ENCODE measurements at places on chromosomes 5 and 9.

DNA sequence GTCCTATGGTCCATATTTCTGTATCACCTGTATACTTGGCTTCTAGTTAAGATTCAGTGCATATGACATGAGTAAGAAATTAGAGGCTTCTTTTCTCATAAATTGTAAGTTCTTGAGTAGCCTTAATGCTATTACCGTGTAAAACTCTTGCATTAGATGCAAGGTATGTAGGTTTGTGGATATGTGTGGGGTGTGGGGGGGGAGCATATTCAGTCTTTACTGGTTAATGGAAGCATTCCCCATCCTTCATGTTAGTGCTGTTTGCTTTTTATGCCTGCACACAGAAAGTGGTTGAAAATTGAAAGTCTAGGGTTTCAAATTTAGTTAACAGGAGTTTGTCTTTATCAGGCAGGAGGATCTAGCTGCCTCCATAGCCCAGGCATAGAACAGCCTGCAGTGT, 16.1 kb downstream of the RAI14 start:
- no peak for DNase-seq

DNA sequence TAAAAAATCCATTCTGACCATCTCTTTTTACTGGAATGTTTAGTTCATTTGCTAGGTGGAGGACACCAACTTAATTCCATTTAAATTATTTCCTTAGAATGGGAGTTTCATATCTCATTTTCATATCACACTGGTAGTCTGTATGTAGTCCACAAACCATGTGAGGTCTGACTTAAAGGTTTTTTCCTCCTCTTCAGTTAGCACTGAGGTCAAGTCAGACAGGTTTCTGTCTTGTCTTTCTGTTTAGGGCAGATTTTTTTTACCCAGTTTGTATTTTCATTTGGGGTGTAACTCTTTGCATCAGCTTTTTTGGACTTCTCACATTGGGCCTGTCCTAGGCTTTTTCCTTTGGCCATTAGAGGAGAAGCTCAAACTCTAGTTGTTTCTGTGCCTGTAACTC, 75.3 kb downstream of the RANBP17 start:
- no peak for DNase-seq

DNA sequence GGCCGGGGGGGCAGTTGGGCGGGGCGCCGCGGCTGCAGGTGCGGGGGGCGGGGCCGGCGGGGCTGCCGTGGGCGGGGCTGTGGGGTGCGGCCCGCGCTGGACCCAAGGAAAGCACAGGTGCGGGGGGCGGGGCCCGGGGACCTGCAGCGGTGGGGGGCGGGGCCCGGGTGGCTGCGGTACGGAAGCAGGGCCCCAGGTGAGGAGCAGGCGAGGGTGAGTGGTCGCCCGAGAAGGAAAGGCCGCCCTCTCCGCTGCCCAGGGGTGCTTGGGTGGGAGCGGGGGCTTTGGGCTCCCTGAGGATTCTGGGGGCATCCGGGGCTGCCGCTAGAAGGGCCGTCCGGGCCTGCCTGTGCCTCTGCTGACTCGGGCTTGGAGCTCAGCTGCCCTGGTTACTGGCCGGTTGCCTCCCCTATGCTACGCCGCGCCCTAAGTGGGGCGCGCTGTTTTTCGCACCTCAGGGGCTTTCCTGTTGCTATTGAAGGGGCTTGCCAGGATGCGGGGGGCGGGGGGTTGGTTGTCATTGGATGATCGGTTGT, 767 bp downstream of the RALGPS1 start:
- no peak for DNase-seq

DNA sequence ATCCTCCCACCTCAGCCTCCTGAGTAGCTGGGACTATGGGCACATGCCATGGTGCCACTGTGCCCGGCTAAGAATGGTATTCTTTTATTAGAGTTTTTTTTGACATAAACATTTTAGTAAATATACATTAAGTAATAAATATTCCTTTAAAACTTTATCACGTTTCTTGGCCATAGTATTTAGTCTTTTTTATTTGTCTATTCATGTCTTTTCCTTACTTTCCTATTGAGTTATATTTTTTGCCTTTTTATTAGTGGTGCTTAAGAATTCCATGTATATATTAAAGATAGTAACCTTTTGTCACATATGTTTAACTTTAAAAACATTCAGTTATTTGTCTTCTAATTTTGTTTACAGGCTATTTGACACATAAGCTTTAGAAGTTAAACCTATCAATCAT, 73.4 kb downstream of the MARCHF3 start:
- no peak for DNase-seq

DNA sequence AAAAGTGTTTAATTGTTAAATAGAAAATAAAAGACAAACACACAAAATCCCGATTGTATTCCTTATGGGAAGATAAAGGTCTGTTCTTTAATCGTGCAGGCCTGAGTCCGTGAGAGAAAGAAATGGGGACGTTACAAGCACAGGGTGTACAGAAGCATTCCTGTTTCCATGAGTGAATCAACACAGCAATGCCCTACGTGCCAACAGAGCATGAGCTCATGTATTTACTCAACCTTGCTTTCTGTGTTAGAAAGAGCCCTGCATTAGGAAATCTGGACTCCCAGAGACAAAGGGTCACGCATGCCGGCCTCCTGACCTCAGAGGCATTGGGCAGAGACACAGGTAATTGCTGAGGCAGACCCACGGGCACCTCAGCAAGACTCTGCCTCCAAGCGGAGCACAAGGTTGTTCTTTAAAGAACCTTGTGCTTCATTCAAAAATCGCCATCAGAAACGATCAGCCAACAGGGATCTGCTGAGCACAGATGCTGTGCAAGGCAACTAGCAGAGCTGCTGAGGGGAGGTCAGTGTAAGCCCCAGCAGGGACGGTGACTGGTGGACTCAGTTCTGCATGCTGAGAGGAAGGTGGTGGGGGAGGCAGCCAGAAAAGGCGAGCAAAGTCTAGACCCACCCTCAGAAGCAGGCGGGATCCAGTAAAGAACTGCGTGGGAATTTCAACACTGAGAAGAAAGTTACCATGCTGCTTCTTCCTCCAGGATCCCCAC, 101.0 kb downstream of the TLE1 start:
- no peak for DNase-seq

DNA sequence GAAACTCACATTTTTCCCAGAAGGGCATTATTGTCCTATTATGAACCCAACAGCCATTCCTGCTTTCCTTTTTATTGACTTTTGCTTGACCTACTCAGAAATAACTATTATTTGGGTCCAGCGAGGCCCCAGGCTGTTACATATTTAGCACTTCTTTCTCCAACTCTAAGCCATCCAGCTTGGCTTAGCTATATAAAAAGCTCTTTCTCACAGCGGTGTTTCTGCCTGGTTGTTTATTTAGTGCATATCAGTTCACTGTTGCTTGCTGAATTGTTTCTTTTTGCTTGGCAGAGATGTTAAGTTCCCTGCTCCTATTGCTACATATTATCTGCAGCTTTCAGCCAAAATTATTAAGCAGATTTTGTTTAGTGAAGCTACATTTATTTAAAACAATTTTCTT, 1156.8 kb upstream of the SEMA6A start:
- DNase-seq: no peak

GRCh38 chr5:155699385-155699784, 627.6 kb upstream of the SGCD start:
- DNase-seq: no peak

- no peak for DNase-seq
These were observed 25.4 kb downstream of the ADAMTS2 start for GRCh38 chr5:179319741-179320281.

GRCh38 chr5:32325062-32325461, 12.3 kb upstream of the MTMR12 start:
- DNase-seq: no peak

- no peak for DNase-seq
These were observed 464.7 kb upstream of the COX7C start for GRCh38 chr5:86152988-86153560.

- no peak for DNase-seq
These were observed 4.6 kb upstream of the SUSD3 start for GRCh38 chr9:93053781-93054331.

DNA sequence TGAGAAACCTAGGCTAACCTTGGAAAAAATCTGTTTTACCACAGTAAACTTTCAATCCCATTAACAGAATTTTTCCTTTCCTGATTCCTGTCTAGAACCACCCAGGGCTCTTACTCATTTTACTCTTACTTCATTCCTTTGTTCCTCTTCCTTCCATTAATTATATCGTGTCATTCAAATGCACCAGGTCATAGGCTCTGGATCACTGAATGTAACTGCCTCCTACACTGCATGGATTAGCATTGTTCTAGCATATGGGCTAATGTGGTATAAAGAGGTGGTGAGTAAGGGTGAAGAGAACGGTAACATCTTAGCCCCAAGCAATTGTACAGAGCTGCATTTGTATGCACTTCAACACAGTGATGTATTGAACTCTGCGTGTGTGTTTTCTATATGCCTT, 49.5 kb upstream of the SPINK5 start:
- DNase-seq: no peak

DNA sequence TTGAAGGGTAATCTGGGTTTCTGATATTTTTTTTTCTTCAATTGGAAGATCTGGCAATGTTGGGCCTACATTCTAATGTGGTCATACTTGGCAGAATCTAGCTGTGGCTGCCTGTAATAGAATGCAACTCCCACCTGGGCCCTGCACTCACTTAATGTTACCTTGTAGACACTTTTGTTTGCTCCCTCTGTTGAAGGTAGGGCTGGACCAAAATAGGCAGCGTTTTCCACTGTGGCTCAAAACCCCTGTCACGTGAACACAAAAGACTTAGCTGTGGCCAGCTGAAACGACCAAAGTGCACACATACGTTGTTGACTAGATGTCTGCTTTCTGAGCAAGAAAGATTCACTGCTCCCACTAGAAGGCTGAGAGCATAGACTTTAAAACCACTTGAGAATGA, 117.6 kb upstream of the HMHB1 start:
- no peak for DNase-seq

GRCh38 chr5:115948091-115948534, 14.2 kb upstream of the LVRN start:
- DNase-seq: no peak

DNA sequence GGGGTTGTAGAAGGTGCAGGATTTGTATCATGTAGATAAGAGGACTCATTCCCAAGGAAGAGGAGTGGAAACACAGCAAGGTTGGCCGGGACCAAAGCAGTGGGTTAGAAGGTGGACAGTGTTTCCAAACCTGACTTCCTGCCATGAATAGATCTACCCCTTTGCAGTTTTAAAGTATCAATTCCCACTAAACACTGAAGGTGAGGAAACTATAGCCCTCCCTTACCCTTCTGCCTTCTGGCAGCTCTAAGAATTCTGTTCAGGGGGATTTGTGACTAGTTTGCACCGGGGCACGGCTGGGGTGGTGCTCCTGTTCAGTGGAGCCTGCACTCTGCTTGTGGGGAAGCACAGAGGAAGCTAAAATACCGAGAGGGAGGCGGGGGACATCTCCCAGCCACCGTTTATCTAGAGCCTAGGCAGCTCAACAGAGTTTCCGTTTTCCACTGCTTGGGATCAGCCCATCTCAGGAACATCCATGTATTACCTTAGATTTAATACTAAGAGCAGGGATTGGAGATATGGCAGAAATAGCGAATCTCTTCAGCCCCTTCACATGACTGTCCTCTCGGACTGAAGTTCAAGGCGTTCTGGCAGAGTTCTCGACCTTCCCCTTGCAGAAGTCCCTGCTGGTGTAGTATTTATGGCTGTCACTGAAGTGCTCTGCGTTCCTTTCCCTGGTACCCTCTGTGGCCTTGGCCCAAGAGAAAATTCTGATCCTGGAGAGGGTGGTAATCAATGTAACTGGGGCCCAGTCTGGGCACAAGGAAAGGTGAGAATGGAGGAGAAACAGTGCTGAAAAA, 5.4 kb downstream of the ISL1 start:
- no peak for DNase-seq

DNA sequence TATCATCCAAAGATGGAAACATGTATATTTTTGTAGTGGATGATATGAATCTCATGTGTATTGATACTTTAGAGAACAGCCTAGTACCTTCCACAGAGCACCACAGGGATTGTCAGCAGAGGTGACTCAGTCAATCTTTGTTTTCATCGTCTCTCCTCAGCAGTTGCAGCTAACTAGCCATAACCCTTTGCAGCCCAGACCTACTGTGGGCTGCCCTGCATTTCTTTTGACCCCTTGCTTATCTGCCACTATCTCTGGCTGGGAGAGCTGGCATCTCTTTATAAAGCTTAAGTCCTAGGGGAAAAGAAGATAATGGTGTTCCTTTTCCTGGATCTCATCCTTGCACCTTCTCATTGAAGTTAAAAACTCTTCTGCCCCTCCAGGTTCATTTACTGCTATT, 28.7 kb downstream of the HMGCR start:
- no peak for DNase-seq

- no peak for DNase-seq
These were observed 3.2 kb upstream of the HMGCS1 start for GRCh38 chr5:43316421-43316820.

DNA sequence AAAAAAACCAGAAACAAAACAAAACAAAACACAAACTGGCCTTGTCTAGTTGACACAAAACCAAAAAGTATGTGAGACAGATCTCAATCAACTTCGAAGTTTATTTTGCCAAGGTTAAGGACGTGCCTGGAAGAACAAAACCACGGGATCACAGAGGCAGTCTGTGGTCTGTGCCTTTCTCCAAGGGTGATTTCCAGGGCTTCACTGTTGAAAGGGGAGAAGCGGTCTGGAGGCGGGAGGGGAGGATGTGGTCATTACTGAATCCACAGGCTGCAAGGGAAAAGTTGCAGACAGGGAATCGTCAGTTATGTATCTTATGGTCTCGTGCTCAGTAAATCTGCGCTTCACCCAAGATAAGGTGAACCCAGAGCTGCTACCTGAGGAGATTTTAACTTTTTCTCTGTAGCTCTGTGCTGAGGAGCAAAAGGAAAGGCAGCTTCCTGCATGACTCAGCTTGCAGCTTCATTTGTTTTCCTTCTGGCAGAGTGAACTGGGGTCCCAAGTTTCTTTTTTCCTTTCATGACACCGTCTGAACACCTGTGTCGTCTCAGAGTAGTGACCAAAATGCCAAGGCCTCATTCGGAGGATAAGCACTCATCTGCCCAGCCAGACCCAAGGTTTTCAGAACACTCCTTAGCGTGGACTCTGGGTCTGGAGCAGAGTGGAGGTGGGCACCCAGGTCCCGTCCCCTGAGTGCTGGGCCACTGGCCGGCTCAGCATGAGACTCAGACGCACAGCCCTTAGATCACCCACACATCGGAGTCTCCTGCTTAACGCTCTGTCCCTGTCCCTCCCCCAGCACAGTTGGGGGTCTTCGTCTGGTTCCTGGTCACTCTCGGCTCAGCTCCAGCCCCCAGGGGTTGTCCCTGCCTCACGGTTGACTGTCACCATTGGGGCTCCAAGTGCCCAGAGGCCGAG, 25.9 kb downstream of the ROPN1L start:
- DNase-seq: no peak

Measured in SK-N-SH (cell line).